ENCODE measurements at places on chromosomes 16 and 17.

DNA sequence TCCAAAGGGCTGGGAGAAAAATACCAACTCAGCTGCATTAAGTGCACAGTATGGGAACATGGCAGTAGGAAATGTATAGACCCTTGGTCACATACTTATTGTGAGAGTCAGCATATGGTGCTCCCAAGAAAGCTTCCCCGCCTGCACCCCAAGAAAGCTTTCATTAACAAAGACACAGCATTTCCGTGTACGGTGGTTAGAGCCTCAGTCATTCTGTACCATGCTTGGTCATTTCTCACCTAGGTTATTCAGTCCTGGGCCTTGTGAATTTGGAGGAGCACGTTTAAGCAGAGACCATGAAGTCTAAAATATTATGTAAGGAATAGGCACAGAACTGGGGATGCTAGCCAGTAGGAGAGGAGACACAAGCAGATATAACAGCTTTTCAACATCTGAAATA lies 56.1 kb downstream of the ESRP2 start:
- no peak for DNase-seq

DNA sequence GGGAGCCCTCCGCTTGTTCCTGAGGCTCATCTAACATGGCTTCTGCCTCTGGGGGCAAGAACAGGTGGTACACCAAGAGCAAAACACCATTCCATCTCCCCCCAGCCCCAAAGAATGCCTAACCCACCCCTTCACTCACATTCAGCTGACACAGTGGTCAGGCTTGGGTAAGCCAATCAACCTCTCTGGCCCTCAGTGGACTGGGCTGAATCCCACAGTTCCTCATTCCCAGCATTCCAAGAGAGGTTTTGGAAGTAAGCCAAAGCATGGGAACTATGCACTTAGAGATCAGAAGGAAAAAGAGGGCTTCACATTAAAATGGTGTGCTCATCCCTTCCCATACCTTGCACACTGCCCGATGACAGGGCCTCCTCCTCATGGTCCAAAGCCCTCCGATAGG lies 7.8 kb downstream of the PIGS start:
- DNase-seq = no peak

GRCh38 chr17:18951941-18952842 lies at the start of gene SLC5A10:
Gene SLC5A10 (plus strand): TSS chr17:18952165. CDS start chr17:18952206, 41 bp downstream.
- DNase-seq = no peak

DNA sequence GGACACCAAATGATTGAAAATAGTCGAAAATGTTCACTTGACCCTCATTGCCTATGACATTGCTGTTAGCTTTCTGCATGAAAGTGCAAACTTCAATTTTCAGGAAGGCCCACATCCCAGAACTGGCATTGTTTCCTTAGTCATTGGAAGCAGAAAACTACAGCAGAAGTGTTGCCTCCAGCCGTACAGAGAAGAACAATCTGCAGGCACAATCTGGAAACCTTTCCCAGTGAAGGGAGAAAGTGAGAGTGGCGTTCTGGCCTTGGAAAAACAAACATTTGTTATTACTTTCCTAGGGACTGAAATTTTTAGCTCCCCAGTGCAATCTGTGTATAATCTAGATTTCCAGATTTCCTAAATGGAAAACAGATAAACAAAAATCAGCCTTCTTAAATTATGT lies 529.5 kb upstream of the RBFOX1 start:
- no peak for DNase-seq

- no peak for DNase-seq
Observed at GRCh38 chr16:78365366-78365765, 265.9 kb downstream of the WWOX start.

GRCh38 chr17:11486101-11486867 lies 112.0 kb upstream of the DNAH9 start:
- DNase-seq = no peak

DNA sequence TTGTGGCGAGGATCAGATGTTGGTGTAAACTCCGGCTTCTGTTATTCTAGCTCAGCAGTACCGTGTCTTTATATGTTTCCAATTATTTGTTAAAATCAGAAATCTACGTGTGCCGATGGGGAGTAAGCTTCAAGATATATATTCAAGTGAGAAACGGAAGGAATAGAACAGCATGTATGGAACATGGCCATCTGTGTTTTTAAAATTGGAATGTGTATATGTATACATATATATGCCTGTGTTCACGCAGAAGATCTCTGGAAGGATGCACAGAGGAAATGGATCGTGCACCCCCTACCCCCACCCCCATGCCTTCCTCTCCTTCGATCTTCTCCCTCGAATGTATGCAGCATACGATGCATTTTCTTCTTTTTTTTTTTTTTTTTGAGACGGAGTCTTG lies 7.7 kb upstream of the SNN start:
- no peak for DNase-seq

GRCh38 chr17:42844761-42845555 lies 578 bp downstream of the AOC2 start:
- no peak for DNase-seq

- no peak for DNase-seq
Observed at GRCh38 chr17:81659038-81659437, 2.7 kb upstream of the PDE6G start.

DNA sequence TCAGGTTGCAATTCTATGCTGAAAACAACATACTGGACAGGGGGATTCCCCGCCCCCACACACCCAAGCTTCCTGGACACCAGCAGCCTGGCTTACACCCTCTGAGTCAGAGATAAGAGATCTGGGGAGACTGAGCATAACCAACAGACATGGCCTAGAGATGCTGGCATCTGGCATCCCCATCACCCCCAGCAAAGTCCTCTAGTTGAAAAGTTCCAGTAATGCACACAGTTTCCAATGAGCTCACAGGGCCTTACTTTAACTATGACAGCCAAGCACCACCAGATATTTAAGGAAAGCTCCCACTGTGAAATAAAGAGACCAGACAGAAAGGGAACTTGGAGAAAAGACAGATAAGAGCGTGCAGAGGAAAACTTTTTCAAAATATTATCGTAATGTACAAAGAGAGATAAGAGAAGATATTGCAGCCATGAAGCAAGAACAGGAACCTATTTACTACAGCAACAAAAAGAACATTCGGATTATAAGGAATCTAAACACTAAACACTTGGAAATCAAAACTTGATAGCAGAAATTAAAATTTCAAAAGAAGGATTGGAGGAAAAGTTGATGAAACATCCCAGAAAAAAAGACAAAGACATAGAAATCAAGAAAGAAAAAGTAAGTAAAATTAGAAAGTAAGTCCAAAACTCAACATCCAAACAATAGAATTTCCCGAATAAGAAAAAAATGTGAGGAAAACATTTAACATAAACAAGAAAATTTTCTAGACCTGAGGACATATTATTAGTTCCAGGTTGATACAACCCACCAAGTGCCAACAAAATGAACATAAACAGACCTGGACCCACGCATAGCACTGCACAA lies 17.2 kb upstream of the ALOX15 start:
- DNase-seq = peak; percentile 64

DNA sequence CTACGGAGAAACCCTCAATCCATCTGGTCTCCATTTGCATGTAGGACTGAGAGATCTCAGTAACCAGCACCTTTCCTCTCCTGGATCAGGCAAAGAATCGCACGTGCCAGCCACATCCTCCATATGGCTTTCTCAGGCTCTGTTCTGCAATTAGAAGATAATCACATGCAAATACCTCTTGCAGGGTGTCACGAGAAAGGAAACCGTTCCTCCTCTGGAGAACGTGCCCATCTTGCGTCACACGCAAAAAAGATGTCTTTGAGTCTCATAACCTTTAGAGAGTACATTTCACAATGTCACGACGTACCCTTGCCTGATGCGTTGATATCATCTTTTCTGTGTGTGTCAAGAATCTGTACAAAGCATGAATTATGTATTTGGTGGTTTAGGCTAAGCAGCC lies 36.2 kb upstream of the DNAH17 start:
- DNase-seq = no peak
